ENCODE measurements at places on chromosomes 12 and 14.

- DNase-seq, result no peak
Observed at GRCh38 chr12:34393086-34393820, 371.0 kb downstream of the ALG10 start.

- no peak for DNase-seq
Observed at GRCh38 chr12:32170437-32170998, 63.9 kb downstream of the BICD1 start.

DNA sequence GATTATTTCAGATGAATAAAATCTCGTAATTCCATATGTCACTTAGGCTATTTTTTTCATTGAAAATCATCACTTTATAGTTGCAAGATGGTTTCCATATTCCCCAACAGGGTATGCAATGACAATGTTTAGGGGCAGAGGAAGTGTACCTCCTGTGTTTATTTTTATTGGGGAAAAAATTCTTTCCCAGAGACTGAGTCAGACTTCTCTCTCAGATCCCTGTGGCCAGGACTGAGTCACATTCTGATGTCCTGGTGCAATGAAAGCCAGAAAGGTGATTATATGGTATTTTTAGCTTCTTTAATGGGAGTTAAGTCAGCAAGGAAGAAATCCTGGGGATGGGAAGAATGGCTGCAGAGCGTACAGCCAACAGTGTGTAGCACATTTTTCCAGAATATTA lies 196.9 kb upstream of the ALG10 start:
- no peak for DNase-seq

GRCh38 chr14:48936362-48936761 lies 649.8 kb downstream of the RPS29 start:
- no peak for DNase-seq

- DNase-seq, result no peak
Observed at GRCh38 chr12:19220205-19220604, 90.7 kb downstream of the PLEKHA5 start.

GRCh38 chr14:71399057-71399487 lies 491.8 kb downstream of the PCNX1 start:
- no peak for DNase-seq

DNA sequence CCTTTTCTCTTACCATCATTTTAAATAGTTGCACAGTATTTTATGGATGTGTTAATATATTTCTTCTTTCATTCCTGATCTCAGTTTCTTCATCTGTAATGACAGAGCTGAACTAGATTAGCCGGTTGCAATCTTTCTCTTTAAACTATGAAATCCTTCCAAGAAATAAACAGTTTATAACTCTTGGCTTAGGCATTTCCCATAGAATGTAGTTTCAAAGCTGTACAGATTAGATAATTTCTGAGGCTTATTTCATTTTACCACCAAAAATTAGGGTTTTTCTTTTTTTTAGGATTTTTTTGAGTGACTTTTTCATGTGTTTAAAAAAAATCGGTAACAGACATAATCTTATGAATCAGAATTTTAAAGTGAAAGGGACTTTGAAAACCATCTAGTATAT lies 144.0 kb downstream of the RAD51B start:
- no peak for DNase-seq

DNA sequence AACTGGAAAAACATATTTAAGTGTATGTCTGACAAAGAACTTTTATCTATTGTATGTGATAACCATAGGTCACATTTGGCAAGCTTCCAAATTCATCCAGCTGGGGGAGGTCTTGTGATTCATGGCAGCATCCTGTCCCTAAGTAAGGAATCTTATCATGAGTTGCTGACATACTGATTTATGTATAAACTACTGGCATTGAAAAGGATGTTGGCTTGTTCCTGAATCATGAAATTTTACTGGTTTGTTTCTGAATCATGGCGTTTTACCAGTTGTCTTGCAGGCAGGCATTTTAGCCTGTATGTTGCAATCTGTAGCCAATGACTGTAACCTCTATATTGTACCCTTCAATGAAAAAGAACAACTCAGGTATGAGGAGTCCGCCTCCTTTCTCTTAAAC lies 244.8 kb downstream of the IPO8 start:
- DNase-seq, result no peak

DNA sequence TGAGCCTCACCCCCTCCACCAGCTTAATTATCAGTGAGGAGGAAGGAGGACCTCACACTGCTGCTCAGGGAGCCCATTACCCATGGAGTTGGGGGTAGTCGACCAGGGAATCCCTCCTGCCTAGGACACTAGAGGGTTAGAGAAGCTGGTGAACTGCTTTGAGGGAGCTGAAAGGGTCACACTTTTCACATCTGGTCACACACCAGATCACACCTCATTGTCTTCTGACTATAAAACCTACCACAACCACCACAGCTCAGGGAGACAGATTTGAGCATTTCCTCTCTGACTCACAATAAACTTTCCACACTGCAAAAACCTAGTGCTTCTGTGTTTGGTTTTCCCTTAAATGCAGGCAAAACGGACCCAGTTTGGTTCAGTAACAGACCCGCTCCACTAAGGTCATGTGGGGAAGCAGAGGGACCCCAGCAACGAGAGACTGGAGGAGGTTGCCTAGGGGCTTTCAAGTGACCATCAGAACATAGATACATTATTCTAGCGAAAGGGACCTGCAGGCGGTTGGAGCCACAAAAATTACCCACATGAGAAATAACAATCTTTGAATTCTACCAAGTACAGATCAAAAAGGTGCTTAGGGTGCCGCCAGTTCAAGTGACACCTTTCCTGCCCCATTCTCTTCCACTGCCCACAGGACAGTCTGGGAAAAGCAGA lies 151.4 kb upstream of the AVPR1A start:
- DNase-seq, result no peak

- DNase-seq, result no peak
Observed at GRCh38 chr12:117844114-117844830, 124.5 kb downstream of the KSR2 start.
